Dermis microvascular lymphatic vessel endothelial cell (primary cell): ENCODE measurements at places on chromosomes 16 and 17. TPM values are rescaled to one million over a fixed set of nuclear protein-coding genes. Genes with fewer than 3 reads are reported as not detected.
A peak's percentile ranks its signal among the peaks of the same experiment; 100 is the strongest.

DNA sequence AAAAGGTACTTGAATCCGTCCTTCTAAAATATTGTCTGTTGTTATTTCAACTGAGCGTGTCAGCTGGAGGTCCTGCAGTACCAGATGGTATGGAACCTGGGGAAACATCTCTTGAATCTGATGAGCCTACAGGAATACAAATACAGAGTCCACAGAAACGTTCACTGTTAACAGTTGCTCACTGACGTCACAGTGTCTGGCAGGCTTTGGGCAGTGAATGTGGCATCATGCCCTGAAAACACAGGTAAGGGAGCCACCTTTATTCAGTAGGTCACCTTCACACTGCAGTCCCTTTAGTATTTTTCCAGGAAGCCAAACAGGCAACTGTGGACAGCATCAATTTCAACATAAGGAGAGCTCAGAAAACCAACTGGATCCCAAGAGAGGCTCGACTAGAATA lies 56.1 kb downstream of the AMFR start:
- no peak for DNase-seq

- DNase-seq: no peak
Observed at GRCh38 chr16:72847187-72848027, 200.5 kb downstream of the ZFHX3 start.

GFAP gene
- 0.13 TPM in 1 of 2 replicates, not detected in the other for total RNA-seq

- DNase-seq: no peak
Observed at GRCh38 chr16:71826533-71827017, 17.9 kb upstream of the AP1G1 start.

GRCh38 chr16:5446623-5447240 lies 349.1 kb upstream of the EEF2KMT start:
- no peak for DNase-seq

DNA sequence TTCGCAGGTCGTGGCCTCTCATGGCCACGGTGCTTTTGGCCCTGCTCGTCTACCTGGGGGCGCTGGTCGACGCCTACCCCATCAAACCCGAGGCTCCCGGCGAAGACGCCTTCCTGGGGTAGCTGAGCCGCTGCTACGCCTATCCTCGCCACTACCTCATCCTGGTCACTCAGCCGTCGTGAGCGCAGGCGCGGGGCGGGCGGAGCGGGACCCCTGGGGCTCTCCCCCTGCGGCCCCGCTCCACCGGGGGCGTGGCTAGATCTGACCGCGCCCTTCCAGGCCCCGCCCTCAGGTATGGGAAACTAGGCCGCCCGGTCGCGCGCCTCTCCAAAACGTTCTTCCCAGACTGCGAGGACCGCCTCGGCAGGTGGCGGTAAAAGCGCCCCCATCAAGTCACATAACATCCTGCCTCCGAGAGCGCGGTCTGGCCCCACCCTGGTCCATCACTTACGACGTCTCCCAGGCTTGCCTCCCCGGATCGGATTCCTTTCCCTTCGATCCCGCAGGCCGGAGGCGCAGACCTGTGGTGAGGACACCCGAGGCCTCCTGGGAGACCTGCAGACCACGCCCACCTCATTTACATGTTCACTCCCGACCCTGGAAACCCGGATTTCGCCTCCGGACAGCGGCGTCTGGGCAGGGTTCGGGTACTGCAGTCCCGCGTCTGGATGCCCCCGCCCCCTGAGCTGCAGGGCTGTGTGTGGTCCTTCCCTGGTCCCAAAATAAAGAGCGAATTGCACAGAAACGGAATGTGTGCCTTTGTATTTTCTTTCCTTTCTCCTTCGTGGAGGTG lies 91.5 kb upstream of the TMEM97 start:
- peak; percentile 11 for DNase-seq

- DNase-seq: no peak
Observed at GRCh38 chr17:79985361-79985942, 50.2 kb downstream of the TBC1D16 start.

XAF1 gene
- 1.5 and 4.7 TPM in 2 replicates for total RNA-seq

GRCh38 chr17:77601054-77601979 lies 357.2 kb upstream of the TNRC6C start:
- no peak for DNase-seq
